Stimulated activated CD8-positive, alpha-beta memory T cell treated with anti-CD3 and anti-CD28 coated beads, Interleukin-7, amount 100 ng/mL, for 4 hours (primary cell): ENCODE measurements at places on chromosomes 4 and X.

DNA sequence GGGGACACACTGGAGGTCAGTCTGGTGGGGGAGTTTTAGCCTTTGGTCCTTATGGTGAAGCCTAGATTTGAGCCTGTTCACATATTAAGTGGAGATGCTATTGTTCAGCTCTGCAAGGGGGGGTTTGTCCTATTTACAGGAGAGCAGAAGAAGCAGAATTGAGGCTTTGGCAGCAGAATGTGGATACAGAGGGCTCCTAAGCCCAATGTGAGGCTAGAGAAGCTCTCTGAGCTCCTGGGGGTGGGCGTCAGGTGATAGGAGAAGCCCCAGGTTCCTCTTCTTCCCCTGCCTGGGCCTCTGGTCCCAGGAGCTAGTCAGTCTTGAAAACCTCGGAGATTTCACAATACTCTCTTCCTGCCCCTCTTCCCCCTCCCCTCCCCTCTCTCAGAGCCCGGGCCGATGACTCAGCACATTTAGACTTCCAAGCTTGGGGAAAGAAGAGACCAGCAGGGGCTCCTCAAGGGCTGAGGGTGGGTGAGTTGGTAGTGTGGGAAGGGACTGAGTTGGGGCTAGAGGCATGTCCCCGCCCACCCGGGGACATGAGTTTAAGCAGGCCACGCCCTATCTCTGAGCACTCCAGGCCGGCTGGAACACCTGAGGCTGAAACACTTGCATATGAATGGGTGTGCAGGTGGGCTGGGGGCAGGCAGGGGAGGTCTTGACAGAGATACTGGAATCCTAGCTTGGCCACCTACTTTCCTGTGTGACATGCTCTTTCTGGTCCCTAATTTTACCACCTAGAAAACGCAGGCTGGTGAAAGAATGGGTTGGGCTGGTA, 3.4 kb downstream of the TFE3 start:
- DNase-seq, result peak; percentile 31

GRCh38 chr4:173500841-173501591, 29.0 kb downstream of the HAND2 start:
- DNase-seq, result peak; percentile 11

- DNase-seq, result no peak
Observed at GRCh38 chr4:27013012-27013411, 152.4 kb downstream of the STIM2 start.

DNA sequence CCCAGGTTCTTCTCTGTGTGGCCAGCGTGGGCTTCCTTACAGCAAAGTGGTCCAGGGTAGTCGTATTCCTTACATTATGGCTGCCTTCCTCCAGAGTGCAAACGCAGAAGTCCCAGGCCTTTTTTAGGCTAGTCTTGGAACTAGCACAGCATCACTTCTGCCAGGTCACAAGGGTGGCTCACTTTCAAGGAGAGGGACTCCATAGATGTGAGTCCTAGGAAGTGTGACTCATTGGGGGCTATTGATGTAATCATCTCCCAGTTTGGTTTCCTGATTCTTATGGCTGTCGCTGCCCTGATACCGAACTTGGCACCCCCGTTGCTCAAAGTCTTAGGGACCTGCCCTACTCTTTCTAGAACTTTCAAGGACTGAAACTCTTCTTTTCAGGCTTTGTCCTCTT, 140.0 kb downstream of the DCK start:
- no peak for DNase-seq

DNA sequence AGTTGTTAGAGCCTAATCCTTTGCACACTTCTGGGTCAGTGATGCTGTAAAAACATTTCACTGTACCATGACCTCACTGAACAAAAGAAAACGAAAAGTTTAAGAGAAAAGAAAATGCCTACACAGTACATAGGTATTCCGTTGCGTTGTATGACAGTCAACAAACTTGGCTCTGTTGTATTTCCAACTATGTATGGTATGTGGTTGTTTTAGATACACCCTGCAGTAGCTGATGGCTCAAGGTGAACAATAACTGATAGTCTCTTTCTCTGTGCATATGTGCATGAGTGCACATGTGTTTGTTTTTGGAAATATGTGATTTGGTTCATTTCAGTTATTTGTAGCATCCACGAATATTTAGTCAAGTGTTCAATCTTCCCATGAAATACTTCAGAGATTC, 176.0 kb downstream of the BMPR1B start:
- DNase-seq, result no peak

DNA sequence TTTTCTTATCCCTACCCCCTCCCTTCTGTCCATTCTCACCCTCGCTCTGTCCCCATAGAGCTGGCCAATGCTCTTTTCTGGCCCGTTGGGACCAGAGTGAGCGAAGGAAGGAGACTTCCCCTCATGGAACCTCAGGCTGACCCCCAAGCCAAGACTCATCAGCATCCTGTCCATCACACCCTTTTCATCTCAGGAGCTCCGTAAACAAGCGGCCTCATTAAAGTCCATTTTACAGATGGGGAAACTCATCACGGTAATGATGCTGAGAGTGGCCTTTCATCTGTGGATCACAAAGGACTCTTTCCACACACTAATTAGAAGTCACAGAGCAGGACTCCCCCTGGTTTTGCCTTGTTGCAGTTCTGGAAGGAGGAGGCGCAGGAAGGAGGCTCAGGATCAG, 67.4 kb upstream of the SLC34A2 start:
- no peak for DNase-seq

- DNase-seq, result no peak
Observed at GRCh38 chr4:95510877-95511276, 37.9 kb downstream of the UNC5C start.

- peak; percentile 15 for DNase-seq
Observed at GRCh38 chr4:101282076-101282844, 65.1 kb downstream of the PPP3CA start.

DNA sequence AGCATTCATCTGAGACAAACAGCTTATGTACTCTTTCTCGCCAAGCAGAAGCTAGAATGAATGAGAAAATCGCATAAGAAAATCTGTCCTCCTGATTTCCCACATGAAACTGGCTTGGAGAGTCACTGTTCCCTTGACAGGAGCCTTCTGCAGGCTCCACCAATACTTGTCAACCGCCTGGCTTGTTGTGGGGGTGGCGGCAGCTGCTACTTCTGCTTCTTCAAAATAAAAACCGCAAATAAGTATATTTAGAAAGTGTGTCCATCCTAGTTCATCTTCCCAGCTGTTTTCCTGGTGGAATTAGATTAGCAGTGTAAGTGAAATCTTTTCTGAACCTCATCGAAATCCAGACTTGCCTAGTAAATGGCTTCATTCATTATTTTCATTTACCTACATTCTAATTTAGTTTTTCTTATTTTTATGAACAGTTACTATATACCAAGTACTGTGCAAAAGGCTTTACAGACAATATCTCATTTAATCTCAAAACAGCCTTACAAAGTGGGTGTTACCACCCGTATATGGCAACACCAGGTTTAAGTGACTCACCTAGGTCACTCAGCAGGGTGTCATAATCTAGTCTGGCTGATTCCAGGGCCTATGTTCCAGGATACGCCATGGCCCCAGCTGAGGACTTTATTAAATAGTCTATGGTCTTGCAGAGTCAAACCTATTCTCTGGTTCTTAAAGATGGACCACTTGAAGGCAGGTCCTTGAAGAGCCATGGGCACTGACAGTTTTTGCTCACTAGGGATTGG, 104.6 kb upstream of the IGFBP7 start:
- DNase-seq, result no peak

DNA sequence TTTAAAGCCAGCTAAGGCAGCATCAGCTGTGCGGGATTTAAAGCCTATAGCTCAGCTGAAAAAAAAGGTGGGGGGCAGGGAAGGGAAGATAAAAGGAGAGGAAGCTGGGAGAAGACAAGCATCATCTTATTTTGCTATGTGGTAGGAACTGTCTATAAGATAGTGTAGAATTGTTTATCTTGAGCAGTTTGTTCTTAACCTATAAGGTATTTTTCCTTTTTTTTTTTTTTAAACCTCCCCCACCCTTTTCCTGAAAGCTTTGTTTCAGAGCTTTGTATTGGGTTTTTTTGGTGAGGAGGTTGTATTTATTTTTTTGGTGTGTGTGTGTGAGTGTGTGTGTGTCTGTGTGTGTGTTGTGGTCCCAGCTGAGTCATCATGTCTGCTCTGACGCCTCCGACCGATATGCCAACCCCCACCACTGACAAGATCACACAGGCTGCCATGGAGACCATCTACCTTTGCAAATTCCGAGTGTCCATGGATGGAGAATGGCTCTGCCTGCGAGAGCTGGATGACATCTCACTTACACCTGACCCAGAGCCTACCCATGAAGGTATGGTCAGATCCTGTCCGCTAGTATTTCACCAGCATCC, 531 bp downstream of the RUFY3 start:
- DNase-seq, result peak; percentile 21

- DNase-seq, result no peak
Observed at GRCh38 chr4:70808151-70808550, 31.5 kb downstream of the GRSF1 start.

- DNase-seq, result no peak
Observed at GRCh38 chr4:79673377-79673776, 265.3 kb upstream of the GK2 start.

- DNase-seq, result no peak
Observed at GRCh38 chr4:70914631-70915030, 12.5 kb downstream of the MOB1B start.

DNA sequence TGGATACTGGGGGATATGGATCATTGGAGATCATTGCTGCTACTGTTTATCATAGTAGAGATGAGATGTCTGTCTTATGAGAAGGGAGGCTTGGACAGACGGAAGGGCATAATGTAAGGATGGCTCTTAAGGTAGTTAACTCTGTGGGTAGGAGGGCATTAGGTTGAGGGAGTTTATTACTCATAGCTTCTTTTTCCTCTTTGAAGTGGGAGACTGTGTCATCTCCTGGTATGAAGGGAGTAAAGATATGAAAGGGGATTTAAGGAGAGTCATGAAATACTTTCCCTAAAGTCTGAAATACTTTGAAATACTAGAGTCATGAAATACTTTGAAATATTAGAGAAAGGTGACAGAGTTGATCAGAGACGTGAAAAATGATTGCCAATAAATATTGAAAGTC, 255.5 kb upstream of the PITX2 start:
- DNase-seq, result no peak

DNA sequence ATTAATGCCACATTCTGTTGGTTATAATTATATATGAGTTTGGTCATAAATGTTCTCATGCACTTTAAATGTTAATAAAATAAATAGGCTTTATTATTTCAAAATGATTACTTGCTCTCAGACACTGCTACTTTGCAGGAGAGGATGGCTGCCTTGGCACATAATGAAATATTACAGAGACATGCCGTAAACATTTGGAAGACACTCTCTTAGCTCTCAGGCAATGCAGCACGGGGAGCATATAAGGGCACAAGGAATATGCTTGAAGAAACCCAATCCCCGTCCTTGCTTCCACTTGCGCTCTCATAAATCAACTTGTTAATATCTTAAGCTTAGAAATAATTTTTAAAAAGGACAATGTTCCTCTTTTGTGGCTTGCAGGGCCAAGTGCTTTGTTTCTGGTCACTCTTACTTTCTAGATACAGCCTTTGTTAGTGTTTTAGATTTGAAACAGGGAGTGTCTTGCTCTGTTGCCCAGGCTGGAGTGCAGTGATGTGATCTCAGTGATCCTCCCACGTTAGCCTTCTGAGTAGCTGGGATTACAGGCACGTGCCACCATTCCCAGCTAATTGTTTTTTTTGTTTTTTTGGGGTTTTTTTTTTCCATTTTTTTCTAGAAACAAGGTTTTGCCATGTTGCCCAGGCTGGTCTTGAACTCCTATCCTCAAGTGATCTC, 445.0 kb downstream of the SPRY1 start:
- no peak for DNase-seq

DNA sequence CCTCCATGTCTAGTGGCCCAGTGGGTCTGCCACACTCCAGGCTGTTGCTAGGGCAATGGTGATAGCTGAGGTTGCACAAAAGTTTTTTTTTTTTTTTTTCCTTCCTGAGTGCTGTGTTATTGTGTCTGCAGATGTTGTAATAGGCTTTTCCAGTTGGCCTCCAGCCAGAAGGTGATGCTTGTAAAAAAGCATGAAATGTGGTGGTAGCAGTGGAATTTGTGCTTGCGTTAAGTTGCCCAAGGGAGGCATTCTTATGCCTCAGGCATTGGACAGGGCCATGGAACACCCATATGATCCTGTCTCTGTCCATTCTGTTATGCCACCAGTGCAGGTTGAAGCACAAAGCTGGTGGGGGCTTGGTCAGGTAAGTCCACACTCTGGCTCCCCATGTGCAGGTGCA, 660.5 kb upstream of the SPANXN1 start:
- no peak for DNase-seq

- DNase-seq, result no peak
Observed at GRCh38 chrX:47749185-47749967, 87.3 kb upstream of the ZNF81 start.

GRCh38 chrX:10243106-10243505, 86.3 kb downstream of the CLCN4 start:
- no peak for DNase-seq

- DNase-seq, result no peak
Observed at GRCh38 chr4:24655326-24655725, 71.0 kb upstream of the DHX15 start.

DNA sequence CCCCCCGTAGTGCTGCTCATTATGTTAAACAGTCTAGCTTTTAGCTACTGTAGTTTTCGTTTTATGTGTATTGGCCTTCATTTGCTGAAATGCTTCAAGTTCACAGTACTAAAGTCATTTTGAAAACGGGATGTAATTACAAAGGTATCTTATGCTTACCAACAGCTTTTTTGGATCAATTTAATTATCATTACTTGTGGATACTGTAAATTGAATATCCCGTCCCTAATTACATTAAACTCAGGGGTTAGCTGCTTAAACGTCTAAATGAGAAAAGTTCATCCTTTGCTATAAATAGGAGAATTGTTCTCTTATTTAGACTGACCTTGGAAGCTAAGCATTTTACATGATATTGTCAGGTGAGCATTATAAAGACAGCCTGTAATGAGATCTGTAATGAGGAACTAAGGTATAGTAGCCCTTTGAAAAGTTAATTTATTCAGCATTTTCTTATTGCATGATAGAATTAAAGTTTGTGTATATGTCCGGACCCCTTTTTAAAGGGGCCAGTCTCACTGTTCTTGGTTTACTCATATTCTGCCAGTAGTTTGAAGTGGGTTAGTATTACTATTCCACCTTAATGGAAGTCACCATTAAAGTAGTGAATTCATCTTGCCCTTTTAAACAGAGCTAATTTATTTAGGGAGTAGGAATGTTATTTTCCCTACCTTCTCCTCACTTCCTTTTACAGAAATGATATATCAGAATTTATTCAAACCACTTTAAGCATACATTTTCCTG, 252.6 kb downstream of the TENM3 start:
- no peak for DNase-seq
